ENCODE measurements at places on chromosomes 2 and 18. TPM values are rescaled to one million over a fixed set of nuclear protein-coding genes. Genes with fewer than 3 reads are reported as not detected.

DNA sequence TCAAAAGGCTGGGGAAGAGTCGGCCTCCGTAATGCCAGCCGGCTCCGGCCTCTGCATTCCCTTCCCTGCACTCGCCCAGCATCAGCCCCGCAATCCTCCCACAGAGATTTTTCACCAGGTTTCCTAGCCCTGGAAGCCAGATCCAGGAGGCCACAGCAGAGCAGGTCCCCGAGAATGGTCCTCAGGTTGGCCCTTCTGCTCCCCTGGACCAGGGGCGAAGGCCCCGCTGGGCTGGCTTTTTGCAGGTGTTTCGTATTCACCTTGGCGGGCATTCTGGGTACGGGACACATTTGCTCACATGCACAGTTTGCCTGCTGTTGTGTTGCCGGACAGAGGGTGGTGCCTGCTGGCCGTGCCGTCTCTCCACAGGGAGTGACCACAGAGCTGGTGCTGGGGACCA, 309.5 kb downstream of the NDUFA10 start:
- DNase-seq, result no peak

GRCh38 chr2:186309901-186310300, 176.2 kb upstream of the ZC3H15 start:
- no peak for DNase-seq

DNA sequence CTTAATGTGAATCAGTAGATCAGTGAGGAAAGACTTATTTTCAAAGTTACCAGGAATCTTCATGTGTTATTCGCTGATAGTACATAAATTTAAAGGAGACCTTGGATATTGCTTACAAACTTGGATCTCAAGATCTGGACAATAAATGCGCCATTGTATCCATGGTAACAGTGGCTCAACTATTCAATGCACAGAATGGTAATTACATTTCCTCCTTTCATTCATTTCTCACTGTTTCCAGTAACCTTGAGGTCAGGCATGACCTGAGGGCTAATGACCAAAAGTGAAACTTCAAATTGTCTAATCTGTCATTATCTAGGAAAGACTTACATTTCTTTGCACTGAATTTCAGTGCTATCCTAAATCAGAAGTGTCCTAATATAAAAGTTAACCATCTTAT, 8.1 kb downstream of the LRP2 start:
- DNase-seq, result no peak

- no peak for DNase-seq
Observed at GRCh38 chr2:152602750-152603149, 114.5 kb downstream of the PRPF40A start.

- no peak for DNase-seq
Observed at GRCh38 chr2:10287761-10288160, 14.9 kb upstream of the HPCAL1 start.

TEX44 gene
- total RNA-seq, result not detected

GRCh38 chr2:147855316-147855715, 10.5 kb downstream of the ACVR2A start:
- no peak for DNase-seq

MAPRE3 gene
- 57.4 TPM for total RNA-seq

STAT4 gene
- 0.82 TPM for total RNA-seq

DNA sequence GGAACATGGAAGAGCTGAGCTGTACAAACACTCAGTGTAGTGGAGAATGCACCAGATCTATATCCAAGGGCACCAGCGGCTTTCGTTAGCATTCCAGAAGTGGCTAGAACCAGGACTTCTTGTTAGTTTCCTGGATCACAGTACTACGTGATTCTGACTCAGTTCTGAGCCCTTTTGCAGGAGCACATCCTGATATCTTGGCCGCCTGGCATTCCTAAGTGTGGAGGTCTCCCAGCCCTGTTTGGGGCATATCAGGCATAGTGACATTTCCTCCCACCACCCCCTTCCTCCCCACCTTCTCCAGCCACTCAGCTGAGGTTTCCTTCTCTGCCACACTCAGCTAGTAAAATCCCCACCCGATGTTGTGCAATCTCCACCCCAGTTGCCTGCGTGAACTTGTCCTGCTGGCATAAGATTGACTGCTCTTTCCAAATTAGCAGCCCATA, 63.4 kb downstream of the BMP10 start:
- no peak for DNase-seq

CD8B gene
- 0.22 TPM for total RNA-seq

DNA sequence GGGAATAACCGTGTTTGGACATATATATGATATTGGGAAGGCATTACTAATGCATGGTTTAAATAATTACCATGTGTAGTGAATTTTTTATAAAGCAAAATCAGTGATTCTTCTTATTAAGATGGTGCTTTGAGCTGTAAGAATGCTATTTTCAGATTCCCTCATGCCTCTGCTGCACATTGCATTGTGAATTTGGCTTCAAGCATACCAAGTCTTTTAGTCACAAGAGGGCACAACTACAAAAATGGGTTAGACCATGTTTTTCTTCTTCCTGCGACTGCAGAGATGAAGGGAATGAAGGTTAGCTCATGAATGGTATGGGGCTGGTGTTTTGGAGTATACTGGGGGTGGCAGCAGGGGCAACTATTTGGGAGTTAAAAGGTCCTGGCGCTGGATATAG, 320.1 kb downstream of the SLC4A3 start:
- no peak for DNase-seq

- no peak for DNase-seq
Observed at GRCh38 chr2:190755772-190756415, 107.0 kb downstream of the NAB1 start.

DNA sequence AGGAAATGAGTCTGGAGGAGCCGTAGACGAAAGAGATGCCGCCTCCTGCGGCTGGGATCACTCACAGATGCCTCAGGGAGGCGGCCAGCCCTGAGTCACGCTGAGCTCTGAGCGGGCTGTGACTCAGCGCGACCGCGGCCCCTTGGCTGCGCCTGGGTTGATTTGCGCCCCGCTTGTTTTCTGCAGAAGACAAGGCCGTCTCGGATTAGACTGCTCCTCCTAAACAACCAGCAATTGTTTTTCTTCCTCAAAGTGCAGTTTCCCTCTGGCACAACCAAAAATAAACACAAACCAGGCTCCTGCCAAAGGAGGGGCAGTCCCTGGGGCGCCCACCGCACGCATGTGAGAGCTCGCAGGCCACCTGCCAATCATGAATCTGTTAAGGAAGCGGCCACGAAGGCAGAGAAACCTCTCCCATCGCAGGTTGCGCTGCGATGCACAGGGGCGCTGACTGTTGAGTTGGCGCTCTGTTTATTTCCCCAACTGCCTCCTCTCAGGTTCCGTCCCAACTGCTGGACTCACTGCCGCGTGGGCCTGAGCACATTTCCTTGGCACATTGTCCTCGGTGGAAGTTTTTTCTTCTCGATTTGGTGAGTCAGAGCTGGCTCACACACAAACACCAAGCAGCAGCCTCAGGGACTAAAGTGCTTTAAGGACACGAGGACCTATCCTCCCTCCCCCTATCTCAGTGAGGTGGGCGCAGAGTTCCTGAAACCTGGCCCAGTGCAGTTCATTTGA, 85.2 kb upstream of the NDUFV2 start:
- peak; percentile 73 for DNase-seq

DNA sequence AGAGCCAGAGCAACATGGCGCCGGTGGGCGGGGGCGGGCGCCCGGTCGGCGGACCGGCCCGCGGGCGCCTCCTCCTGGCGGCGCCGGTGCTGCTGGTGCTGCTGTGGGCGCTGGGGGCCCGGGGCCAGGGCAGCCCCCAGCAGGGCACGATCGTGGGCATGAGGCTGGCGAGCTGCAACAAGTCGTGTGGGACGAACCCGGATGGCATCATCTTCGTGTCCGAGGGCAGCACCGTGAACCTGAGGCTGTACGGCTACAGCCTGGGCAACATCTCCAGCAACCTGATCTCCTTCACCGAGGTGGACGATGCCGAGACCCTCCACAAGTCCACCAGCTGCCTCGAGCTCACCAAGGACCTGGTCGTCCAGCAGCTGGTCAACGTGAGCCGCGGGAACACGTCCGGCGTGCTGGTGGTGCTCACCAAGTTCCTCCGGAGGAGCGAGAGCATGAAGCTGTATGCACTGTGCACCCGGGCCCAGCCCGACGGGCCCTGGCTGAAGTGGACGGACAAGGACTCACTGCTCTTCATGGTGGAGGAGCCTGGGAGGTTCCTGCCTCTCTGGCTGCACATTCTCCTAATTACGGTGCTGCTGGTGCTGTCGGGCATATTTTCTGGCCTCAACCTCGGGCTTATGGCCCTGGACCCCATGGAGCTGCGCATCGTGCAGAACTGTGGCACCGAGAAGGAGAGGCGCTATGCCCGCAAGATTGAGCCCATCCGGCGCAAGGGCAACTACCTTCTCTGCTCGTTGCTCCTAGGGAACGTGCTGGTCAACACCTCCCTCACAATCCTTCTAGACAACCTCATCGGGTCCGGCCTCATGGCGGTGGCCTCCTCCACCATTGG, 507 bp downstream of the CNNM4 start:
- no peak for DNase-seq

VIT gene
- total RNA-seq, result 8.5 TPM

ASPRV1 gene
- 0.63 TPM for total RNA-seq

DNA sequence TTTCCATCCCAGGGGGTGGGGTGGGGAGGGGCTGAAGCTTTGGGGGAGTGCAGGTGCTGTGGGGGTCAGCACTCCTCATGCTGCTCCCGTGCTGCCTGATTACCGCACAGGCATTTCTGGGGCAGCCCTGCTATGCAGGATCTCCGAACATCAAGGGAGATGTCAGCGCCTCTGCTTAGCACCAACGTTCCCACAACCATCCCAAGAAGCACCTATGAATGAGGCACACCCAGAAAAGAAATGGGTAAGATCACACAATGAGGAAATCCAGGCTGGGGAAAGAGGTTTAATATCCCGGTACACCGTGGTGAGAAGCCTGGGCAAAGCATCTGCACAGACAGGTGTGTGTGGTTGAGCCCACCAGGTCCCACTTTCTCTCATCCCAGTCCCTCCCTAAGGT, 17.5 kb downstream of the GAREM2 start:
- no peak for DNase-seq

HOXD13 gene
- not detected for total RNA-seq

- DNase-seq, result no peak
Observed at GRCh38 chr2:85765081-85765731, 11.4 kb downstream of the ATOH8 start.

PCARE gene
- 0.74 TPM for total RNA-seq

TMEM247 gene
- total RNA-seq, result not detected

APOB gene
- total RNA-seq, result 9.1 TPM

GRCh38 chr2:100383306-100383705, 34.2 kb downstream of the CHST10 start:
- DNase-seq, result no peak

DNA sequence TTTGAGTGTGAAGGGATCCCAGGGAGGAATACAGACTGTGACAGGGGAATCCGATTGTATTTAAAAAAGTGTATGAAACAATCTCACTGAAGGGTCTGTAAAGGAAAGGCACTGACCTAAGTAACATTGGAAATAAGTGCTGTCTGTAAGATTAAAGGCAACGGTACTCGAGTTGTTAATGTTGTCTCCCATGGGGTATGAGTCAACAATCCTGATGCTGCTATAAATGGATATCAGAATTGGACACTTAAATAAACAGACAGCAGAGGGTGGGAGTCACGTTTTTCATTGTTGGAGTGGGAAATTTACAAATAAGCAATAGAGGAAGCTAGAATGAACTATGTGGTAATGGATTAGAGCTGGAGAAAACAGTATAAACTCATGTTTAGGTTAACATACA, 452.4 kb upstream of the RGPD4 start:
- DNase-seq, result no peak
